ENCODE measurements at places on chromosomes 4 and X. TPM values are rescaled to one million over a fixed set of nuclear protein-coding genes. Genes with fewer than 3 reads are reported as not detected.
A peak's percentile ranks its signal among the peaks of the same experiment; 100 is the strongest.

GRCh38 chr4:173403051-173403450 lies 4.1 kb upstream of the SCRG1 start:
- H3K36me3 ChIP-seq = no peaks in the 10 kb centered on the region
- no peaks in the 10 kb centered on the region for H3K27me3 ChIP-seq
- H3K4me3 ChIP-seq = no peak overlapping the region
- DNase-seq = no peak
- H3K27ac ChIP-seq = no peak overlapping the region

GRCh38 chrX:111445485-111445884 lies 33.5 kb upstream of the DCX start:
- no peaks in the 10 kb centered on the region for H3K4me1 ChIP-seq
- no peaks in the 10 kb centered on the region for H3K36me3 ChIP-seq
- no peak for DNase-seq

DNA sequence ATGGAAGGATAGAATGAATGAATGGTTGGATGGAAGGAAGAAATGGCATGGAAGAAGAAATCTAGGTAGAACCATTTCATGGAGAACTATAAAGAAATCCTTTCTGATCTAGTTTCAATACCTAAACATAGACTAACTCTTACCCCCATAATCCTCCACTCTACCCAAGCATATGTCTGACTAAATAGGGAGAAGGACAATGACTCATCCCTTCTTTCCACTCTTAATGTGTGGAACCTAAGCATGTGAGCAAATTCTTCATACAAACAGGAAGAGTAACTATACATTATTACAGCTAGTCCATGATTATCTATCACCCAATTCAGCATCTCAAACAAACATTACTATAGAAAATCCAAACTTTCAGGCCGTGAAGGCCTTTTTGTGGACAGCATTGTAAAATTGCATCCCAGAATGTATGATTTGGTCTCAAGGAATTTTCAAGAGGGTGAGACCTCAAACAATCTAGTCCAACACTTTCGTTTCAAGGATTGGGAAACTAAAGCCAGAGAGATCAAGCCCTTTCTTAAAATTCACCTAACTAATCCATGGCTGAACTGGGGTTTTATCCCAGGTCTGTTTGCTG lies 11.2 kb downstream of the C1QTNF7 start:
- H3K4me1 ChIP-seq = peaks cover 24% of the 10 kb centered on the region
- no peaks in the 10 kb centered on the region for H3K27me3 ChIP-seq
- H3K27ac ChIP-seq = no peak overlapping the region
- no peaks in the 10 kb centered on the region for H3K36me3 ChIP-seq
- no peak overlapping the region for H3K4me3 ChIP-seq
- DNase-seq = no peak

DNA sequence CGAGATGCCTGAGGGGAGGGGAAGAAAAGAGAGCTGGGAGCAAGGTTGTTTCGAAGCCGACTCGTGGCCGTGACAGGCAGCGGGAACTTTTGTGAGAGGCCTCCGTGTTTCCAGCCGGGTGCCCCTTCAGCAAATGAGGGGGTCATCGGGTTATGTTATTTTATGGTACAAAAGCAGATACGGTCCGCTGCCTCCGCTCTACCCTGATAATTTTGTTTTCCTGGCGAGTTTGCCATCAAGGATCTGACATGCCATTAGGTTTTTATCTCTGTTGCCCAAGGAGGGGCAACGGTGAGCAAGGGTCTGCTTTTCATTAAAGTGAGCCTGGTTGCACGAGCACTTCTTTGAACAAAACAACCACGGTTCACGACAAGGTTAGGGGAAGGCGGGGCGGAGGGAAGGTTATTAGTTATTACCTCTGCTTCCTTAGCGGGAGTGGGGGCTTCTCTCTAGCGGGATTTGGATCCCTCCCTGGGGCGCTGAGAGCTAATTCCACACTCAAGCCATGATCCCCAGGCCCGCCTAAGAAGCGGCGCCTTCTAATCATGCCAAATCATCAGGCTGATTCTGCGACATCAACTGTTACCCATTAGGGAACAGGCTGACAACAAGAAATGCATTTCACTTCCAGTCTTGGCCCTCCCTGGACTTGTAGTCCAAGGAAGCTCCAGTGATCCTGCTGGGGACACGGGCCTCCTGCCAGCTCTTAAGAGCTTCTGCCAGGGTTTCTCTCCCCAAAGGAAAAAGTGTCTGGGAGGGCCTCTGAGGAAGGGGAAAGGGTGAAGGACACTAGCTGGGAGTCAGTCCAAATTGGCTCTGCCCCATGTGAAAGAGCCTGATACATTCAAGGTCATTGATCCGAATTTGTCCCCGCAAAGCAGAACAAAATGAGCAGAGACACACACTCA lies 617.7 kb downstream of the MID1IP1 start:
- H3K4me3 ChIP-seq = no peak overlapping the region
- H3K36me3 ChIP-seq = no peaks in the 10 kb centered on the region
- H3K27me3 ChIP-seq = no peaks in the 10 kb centered on the region
- DNase-seq = peak; percentile 67

DNA sequence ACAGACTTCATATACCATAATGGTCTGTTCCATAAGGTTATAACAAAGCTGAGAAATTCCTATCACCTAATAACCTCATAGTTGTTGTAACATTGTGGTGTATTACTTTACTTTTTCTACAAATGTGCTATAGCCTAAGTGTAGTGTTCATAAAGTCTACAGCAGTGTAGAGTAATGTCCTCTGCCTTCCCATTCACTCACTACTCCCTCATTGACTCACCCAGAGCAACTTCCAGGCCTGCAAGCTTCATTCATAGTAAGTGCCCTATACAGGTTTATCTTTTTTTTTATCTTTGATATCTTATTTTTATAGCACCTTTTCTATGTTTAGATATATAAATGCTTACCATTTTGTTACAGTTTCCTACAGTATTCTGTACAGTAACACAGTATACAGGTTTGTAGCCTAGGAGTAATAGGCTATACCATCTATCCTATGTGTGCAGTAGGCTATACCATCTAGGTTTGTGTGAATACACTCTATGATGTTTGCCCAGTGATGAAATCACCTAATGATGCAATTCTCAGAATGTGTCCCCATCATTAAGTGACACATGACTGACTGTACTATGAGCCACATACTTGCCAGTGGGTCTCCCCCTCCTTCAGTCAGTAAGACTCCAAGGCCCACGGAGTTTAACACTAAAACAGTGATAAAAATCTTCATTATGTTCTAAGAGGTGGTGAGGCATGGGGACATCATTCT lies 299.9 kb downstream of the UNC5C start:
- no peaks in the 10 kb centered on the region for H3K36me3 ChIP-seq
- H3K27me3 ChIP-seq = no peaks in the 10 kb centered on the region
- no peak for DNase-seq

- no peaks in the 10 kb centered on the region for H3K36me3 ChIP-seq
- DNase-seq = no peak
- no peaks in the 10 kb centered on the region for H3K4me1 ChIP-seq
Measured at GRCh38 chr4:138647433-138647832, 368.1 kb upstream of the NOCT start.

- H3K4me3 ChIP-seq = no peak overlapping the region
- no peak overlapping the region for H3K27ac ChIP-seq
- no peaks in the 10 kb centered on the region for H3K27me3 ChIP-seq
Measured at GRCh38 chrX:127558811-127559210, 493.4 kb downstream of the ACTRT1 start.

GRCh38 chrX:107602694-107603239 lies 25.5 kb upstream of the PRPS1 start:
- no peak overlapping the region for H3K27ac ChIP-seq
- H3K4me3 ChIP-seq = no peak overlapping the region
- H3K36me3 ChIP-seq = no peaks in the 10 kb centered on the region
- no peak for DNase-seq
- no peaks in the 10 kb centered on the region for H3K27me3 ChIP-seq
- H3K4me1 ChIP-seq = no peaks in the 10 kb centered on the region

DNA sequence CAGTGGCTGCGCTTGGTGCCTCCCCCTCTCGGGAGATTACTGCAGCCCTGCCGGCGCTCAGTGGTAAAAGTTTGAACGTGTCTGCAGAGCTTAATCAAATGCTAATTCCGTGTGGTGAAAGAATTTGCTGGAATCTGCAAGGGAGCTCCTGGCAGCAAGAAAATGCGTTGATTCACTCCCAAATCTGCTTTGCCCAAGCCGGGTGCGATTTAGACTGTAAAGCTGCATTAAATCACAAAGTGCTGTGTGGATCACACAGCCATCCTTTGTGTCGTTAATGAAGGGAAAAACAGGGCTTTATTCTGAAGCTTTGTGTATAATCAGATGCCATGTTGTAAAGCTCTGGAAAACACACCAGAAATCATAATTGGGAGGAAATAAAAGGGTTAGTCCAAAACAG lies 444.1 kb downstream of the BCOR start:
- DNase-seq = no peak
- H3K36me3 ChIP-seq = no peaks in the 10 kb centered on the region
- H3K4me3 ChIP-seq = no peak overlapping the region
- H3K4me1 ChIP-seq = no peaks in the 10 kb centered on the region
- H3K27me3 ChIP-seq = no peaks in the 10 kb centered on the region
- no peak overlapping the region for H3K27ac ChIP-seq

DNA sequence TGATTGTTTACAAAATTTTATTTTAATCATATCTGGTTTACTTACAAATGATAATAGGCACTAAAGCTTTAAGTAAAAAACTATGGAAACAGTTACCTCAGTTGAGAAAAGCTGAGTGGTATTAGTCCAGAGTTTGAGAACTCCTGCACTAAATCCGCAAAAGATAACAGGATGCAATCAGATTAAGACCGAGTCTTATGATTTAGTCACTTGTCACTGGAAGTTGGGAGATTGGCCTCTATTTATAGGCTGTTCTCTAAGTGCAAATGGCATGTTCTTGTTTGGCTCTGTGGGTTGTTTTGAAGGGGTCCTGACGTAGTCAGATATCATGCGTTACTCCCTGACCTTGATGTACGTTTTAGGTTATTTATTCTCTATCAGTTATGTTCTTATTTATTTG lies 6.3 kb downstream of the GPAT3 start:
- peak overlapping the region; percentile 39 for H3K27ac ChIP-seq
- no peak for DNase-seq
- H3K4me3 ChIP-seq = no peak overlapping the region
- H3K27me3 ChIP-seq = no peaks in the 10 kb centered on the region

DNA sequence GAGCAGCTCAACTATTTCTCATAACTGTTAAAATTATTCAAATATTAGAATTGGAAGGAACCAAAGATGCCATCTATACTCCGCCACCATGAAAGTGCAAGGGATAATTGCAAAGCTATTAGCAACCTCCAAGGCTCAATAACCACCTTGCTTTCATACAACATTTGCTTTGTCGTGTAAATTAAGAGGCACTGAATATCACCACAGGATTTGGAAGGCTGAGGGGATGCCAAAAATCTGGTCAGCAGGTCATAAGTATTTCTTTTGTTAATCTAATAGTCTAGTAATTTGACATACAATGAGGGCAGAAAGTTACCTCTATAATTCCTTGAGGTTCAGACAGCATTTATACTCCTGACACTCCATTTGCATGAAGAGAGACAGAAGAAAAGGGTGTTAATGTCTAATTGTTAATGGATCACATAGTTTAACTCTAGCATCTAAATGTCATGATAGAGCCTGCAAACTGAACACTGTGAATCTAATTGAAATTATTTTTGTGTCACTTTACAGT lies 200.9 kb upstream of the DIAPH2 start:
- H3K4me3 ChIP-seq = no peak overlapping the region
- no peak overlapping the region for H3K27ac ChIP-seq
- H3K4me1 ChIP-seq = no peaks in the 10 kb centered on the region

GRCh38 chr4:93756101-93756500 lies 72.5 kb upstream of the ATOH1 start:
- no peaks in the 10 kb centered on the region for H3K36me3 ChIP-seq
- H3K4me1 ChIP-seq = peaks cover 7% of the 10 kb centered on the region
- no peak overlapping the region for H3K4me3 ChIP-seq
- H3K27ac ChIP-seq = no peak overlapping the region
- DNase-seq = no peak

GRCh38 chr4:87109121-87109520 lies 111.3 kb downstream of the KLHL8 start:
- H3K27me3 ChIP-seq = no peaks in the 10 kb centered on the region
- no peak overlapping the region for H3K4me3 ChIP-seq
- H3K4me1 ChIP-seq = peaks cover 11% of the 10 kb centered on the region
- H3K27ac ChIP-seq = no peak overlapping the region
- peaks cover 49% of the 10 kb centered on the region for H3K36me3 ChIP-seq

DNA sequence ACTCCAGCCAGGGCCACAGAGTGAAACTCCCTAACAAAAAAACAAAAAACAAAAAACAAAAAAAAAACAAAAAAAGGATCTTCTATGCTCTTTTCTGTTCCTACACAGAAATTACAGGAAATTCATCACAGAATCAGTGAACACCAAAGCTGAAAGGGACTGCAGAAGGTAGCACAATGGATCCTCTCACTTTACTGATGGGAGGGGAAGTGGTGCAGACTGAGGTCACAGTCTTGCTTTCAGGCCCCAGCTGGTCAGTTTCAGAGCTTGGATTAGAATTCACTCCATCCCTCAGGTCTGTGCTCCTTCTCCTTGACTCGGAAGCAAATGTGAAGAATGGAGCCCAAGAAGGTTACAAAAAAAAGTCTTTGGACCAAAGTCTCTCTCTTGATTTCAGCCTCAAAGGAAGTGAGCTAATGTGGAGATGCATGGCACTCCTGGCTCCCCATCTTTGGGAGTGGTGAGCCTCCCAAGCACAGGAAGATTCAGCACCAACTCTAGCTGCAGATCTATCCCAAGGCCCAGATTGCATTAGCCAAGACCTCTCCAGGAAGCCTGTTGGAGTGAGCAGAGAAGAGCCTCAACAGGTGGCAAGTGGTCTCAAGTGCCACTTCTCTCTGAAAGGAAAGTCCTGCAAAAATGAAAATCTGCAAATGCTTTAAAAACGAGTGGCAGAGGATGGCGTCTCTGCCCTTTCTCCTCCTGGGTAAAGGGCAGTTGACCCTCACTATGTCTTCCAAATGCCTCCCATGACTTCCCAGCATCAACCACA lies 176.0 kb downstream of the MAML3 start:
- no peaks in the 10 kb centered on the region for H3K36me3 ChIP-seq
- no peaks in the 10 kb centered on the region for H3K27me3 ChIP-seq
- peak overlapping the region; percentile 85 for H3K27ac ChIP-seq
- H3K4me3 ChIP-seq = no peak overlapping the region
- peaks cover 20% of the 10 kb centered on the region for H3K4me1 ChIP-seq

DNA sequence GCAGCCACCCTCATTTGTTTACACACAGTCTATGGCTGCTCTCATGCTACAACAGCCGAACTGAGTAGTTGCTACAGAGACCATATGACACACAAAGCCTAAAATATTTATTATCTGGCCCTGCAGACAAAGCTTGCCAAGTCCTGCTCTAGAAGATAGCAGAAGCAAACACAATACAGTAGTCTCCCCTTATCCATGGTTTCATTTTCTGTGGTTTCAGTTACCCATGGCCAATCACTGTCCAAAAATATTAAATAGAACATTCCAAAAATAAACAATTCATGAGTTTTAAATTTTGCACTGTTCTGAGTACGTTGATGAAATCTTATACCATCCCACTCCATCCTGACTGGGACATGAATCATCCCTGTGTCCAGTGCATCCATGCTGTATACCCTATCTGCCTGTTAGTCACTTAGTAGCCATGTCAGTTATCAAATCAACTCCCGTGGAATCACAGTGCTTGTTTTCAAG lies 40.2 kb upstream of the ZNF81 start:
- DNase-seq = no peak
- no peaks in the 10 kb centered on the region for H3K27me3 ChIP-seq
- no peaks in the 10 kb centered on the region for H3K4me1 ChIP-seq
- H3K27ac ChIP-seq = no peak overlapping the region

The C4orf51 gene
- not detected for polyA plus RNA-seq

The CT45A5 gene
- polyA plus RNA-seq = not detected

The MAGED4 gene
- 4.1 TPM for polyA plus RNA-seq

The ZMAT1 gene
- polyA plus RNA-seq = 7.5 TPM

The SULT1E1 gene
- 0.68 TPM for polyA plus RNA-seq

The ARMCX1 gene
- 10.8 TPM for polyA plus RNA-seq

The TCEAL2 gene
- 8.1 TPM for polyA plus RNA-seq

The MAGEA11 gene
- polyA plus RNA-seq = not detected

The CYSLTR1 gene
- polyA plus RNA-seq = 0.44 TPM

The FMR1NB gene
- polyA plus RNA-seq = not detected

The SEPTIN11 gene
- polyA plus RNA-seq = 43.3 TPM

The WAS gene
- 6.2 TPM for polyA plus RNA-seq

Data from stomach (tissue), 19 donors.